ENCODE measurements at places on chromosomes 12 and 14.

GRCh38 chr12:105468464-105468863 is 138.0 kb downstream of the C12orf75 start:
- no peak for DNase-seq

GRCh38 chr12:1883513-1883912 is 34.9 kb downstream of the CACNA2D4 start:
- no peak for DNase-seq

GRCh38 chr14:53310412-53310811 is 157.3 kb upstream of the DDHD1 start:
- no peak for DNase-seq

DNA sequence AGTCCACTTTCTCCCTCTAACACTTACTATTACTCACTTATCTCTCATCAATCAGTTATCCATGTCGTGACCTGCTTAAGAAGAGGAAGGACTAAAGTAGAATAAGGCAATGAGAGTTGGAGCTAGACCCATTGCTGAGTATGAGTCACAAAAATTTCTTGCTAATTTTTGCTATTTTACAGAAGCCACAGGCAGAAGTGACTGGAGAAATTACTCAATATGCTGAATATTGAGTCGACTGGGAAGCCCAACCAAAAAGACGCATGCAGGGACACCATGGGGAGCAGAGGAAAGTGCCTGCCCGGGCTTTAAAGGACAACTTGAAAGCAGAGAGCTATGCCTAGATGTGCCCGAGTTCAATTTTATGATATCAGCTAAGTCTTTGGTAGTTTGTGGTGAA is 115.4 kb upstream of the FOXG1 start:
- DNase-seq, result no peak

GRCh38 chr12:96495155-96495554 is 5.8 kb downstream of the CFAP54 start:
- no peak for DNase-seq

- no peak for DNase-seq
These were observed 50.3 kb downstream of the BCAT1 start for GRCh38 chr12:24898606-24899005.

DNA sequence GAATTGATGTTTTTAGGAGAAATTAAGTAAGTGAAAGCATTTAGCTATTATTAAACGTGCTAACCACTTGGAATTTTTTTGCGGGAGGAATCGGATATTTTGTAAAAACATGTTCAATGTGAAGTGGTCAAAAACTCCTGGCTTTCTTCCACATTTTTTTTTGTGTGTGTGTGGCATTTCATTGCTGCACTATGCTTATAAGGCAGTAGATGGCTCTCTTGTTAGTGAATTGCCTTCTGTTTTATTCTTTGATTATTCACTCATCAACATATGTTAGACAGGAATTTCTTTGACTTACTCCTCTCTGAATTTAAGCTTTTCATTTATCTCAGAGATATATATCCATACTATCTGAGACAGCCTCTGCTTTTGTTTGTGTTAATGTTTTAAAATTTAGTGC is 71.3 kb downstream of the DERA start:
- no peak for DNase-seq

- peak; percentile 82 for DNase-seq
These were observed 6.3 kb upstream of the ITGB7 start for GRCh38 chr12:53213348-53213747.

DNA sequence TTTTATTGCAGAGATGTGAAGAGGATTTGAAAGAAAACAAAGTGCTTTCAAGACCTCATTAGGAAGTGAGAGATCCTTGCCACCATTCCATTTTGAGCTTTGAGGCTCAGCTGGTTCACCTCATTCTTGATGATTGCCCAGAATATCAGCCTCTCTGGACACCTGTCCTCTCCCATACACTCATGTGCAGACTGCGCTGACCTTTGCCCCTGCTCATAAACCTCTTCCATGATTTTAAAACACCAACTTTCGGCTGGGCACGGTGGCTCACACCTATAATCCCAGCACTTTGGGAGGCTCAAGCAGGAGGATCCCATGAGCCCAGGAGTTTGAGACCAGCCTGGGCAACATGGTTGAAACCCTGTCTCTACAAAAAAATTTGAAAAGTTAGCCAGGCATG is 8.9 kb downstream of the COX14 start:
- DNase-seq, result no peak

- no peak for DNase-seq
These were observed 40.7 kb downstream of the CORO1C start for GRCh38 chr12:108690542-108691174.

- DNase-seq, result peak; percentile 36
These were observed 808 bp downstream of the MSI1 start for GRCh38 chr12:120367924-120368788.

DNA sequence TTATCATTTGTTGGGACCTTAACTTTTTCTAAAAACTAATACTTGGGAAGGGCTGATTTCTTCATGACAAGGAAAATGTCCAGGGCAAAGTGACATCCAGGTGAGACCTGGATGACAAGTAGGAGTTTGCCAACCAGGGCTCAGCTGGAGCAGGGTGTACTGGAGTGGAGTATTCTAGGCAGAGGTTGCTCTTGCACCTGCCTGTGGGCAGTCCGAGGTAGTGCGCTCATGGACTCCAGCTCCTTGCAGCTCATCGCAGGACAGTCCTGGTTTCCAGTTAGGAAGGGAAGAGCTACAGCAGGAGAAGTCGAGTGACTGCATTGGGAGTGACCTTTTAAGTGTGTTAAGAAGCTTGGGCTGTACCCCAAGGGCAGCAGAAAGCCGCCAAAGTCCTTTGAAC is 175.9 kb downstream of the PELI2 start:
- peak; percentile 1 for DNase-seq

GRCh38 chr12:122610911-122611310 is 83.9 kb downstream of the KNTC1 start:
- DNase-seq, result no peak

DNA sequence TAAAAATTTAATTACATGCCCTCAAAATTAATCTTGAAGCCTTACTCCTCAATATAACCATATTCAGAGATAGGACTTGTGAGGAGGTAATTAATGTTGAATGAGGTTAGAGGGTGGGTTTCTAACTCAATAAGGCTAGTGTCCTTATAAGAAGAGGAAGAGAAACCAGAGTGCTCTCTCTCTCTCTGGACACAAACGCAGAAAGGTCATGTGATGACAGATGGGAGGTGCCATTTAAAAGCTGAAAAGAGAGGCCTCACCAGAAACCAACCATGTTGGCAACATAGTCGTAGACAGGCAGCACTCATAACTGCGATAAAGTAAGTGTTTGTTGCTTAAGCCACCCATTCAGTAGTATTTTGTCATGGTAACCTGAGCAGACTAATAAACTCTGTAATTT is 378.5 kb upstream of the LMO3 start:
- DNase-seq, result no peak

DNA sequence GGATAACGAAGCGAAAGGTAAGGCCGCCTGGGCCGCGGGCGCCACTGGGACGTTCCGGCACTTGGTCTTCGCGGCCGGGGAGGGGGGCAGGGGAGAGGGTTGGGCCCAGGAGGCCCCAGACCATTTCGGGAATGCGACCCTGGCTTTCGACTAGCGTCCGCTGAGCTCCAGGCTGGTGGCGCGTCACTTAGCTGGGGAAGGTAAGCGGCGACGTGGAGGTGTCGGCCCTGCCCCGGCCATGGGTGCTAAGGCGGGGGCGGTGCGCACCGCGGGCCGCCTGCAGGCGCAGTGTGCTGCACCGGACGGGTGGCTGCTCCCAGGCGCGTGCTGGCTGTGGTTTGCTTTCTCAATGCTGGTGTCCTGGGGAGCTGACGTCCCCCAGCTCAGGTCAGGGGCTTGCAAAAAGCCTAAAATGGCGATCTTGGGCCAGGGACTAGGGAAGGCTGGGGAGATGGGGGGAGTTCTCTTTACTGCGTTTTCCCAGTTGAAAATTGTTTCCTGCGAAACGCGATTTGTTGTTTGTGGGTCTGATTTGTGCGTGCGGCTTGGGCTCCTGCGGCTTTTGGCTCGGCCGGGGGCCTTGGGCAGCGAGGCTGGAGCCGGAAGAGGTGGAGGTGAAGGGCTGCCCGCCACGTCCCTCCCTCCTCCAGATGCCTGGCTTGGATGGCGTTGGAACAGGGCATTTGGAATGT is 1.2 kb downstream of the HOXC10 start:
- DNase-seq, result no peak

DNA sequence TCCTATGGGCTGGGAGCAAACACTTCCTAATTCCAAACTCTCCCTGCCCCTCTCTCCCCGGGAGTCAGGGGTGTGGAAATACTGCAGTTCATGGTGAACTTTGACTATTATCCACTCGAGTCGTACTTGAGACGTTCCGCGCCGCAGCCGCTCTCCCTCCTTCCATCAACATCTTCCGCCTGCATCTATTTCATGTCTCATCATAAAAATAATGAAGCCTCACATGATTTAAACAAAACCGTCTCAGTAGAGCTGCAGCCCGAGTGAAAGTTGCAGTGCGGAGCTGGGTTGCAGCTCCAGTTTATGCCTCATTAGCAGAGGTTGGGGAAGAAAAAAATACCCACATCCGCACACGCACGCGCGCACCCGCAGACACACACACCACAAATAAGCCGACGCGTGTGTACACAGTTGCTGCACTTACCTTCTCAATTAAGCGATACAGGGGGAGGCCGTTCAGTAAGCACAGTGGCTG is 283 bp downstream of the LMO3 start:
- no peak for DNase-seq

DNA sequence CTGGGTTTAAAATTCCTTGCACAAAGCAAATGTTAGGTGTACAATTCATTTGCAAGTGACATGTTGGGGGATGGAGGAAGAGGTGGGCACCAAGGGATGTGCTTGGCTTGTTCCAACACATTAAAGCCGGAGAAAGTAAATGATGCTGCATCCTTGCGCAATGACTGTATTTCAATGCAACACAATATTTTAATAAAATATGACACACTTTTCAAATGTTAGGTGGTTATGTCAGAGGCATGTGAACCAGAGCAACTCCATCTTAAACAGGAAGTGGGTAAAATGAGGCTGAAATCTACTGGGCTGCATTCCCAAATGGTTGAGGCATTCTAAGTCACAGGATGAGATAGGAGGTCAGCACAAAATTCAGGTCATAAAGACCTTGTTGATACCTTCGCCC is 53.6 kb upstream of the ARHGAP5 start:
- no peak for DNase-seq

DNA sequence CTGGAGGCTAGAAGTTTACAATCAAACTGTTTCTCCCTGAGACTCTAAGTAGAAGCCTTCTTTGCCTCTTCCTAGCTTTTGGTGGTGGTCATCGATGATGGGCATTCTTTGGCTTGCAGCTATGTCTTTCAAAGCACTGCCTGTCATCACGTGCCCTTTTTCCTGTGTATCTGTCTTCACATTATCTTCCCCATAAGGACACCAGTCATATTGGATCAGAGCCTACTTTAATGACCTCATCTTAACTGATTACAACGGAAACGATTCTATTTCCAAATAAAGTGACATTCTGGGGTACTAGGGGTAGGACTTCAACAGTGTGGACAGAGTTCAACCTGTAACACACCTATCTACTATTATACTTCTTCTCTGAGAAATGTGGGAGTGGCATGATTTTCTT is 31.1 kb upstream of the IFNG-AS1 start:
- no peak for DNase-seq

- DNase-seq, result no peak
These were observed 221.5 kb downstream of the ERC1 start for GRCh38 chr12:1212526-1212925.

- no peak for DNase-seq
These were observed 1102.8 kb upstream of the SEL1L start for GRCh38 chr14:82636426-82636825.

DNA sequence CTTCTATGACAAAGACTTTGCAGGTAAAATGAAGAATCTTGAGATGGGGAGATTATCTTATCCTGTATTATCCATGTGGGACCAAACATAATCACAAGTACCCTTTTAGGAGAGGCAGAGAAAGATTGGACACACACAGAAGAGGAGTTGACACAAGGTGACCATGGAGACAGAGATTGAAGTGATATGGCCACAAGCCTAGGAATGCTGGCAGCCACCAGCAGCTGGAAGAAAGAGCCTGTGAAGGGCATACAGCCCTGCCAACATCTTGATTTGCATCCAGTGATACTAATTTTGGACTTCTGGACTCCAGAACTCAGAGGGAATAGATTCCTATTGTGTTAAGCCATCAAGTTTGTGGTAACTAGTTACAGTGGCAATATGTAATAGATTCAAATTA is 78.1 kb downstream of the RPS29 start:
- no peak for DNase-seq

DNA sequence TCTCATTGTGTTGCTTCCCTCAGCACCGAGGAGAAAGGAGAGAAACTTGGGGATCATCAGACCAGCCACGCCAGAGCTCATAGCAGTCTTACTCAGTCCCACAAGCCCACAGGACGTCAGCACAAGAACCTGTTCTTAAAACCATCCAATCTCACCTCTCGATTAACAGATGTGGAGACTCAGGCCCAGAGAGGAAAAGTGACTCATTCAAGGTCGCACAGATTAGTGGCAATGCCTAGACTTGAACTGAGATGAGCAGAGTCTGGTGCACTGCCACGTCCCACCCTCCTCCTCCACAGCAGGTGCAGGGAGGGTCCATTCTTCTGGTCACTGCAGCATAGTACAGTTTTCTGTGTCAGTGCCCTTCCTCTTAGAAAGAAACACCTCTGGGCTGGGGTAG is 154.9 kb upstream of the PZP start:
- no peak for DNase-seq

GRCh38 chr12:63090716-63091115 is 60.3 kb downstream of the AVPR1A start:
- no peak for DNase-seq

- DNase-seq, result no peak
These were observed 9.6 kb upstream of the AKAP6 start for GRCh38 chr14:32319368-32320049.

All from activated T-cell treated with anti-CD3 and anti-CD28 coated beads for 48 hours (primary cell).